ENCODE measurements at places on chromosomes 3 and 15. TPM values are rescaled to one million over a fixed set of nuclear protein-coding genes. Genes with fewer than 3 reads are reported as not detected.
A peak's percentile ranks its signal among the peaks of the same experiment; 100 is the strongest.

GOLGA6D gene
- polyA plus RNA-seq, result 0.25 TPM

ATP2B2 gene
- 7.1 TPM for polyA plus RNA-seq

NCKIPSD gene
- 7.5 TPM for polyA plus RNA-seq

ERICH6 gene
- 0.23 TPM for polyA plus RNA-seq

SLC51B gene
- 2.4 TPM for polyA plus RNA-seq

DNA sequence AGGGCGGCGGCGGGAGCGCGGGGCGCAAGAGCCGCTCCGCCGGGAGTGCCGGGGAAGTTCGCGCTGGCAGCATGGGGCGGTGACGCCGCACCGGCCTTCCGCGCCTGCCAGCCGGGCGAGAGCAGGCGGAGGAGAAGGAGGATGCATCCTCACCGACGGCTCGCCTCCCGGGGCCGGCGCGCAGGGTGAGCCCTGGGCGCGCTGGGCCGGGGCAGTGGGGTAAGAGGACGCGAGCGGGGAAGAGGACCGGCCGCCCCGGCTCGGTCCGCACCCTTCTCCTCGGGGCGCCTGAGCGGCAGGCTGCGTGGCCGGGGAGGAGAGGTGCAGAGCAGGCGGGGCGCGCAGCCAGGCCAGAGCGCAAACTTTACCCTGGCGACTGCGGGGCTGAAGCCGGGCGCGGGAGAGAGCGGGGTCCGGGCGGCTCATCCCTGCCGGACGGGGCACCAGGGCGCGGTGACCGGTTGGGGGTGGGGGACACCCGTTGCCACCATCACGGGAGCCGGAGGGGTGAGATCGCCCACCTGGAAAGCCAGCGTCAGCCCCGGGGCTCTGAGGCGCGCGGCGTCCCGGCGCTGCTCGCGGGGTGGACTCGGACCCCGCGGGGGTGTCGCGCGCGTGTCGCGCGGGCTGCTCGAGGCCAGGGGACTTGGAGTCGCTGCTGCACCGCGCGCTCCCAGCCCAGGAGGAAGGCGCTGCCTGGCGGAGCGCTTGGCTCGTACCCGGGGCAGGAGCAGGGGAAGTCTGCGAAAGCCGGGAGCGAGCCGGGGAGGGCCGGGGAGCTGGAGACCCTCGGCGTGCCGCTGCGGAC lies 542 bp downstream of the GABRA5 start:
- no peak for DNase-seq

DNA sequence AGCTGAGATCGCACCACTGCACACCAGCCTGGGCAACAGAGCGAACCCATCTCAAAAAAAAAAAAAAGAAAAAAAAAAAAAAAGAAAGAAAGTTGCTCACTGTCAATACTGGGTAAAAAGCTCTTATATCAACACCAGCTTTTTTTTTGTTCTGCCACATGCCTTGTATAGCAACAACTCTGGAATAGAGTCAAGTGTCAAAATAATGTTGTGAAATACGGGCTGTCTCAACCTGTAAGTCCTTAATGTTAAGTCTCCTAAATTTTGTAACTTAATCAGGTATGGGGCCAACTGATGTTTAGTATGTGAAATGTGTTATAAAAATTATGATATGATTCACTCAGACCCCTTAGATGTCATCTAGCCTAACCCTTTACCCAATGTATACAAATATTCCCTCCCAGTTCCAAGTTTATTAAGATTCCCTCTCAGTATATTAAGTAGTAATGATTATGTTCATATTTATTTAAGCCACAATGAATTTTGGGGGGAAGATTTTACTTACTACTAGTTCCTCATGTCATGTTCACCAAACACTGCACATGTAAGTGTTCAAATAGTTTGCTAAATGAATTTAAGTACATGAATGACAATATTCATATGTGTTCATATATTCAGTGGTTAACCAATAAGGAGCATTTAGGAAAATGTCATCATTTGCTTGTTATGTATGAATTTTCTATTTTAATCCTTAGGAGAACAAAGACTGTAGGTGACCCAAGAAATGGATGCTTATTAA lies 52.2 kb downstream of the GPR160 start:
- no peak for DNase-seq

GRCh38 chr3:109155828-109156227 lies 19.3 kb downstream of the C3orf85 start:
- no peak for DNase-seq

DNA sequence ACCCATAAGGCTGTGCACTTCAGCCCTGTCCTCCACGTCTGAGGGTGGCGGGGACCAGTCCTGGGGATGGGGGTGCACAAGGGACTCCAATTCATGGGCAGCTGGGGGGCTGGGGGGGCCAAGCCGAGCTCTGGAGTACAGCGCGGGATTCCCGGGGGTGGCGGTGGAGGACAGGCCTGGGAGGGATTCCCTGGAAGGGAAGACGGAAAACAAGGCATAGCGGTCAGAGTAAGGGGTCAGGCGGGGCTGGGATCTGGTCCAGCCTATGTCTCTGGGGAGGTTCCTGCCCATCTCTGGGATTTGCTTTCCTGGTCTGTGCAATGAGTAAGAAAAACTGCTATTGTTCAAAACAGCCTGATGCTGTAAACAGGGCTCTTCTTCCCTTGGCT lies 8.1 kb upstream of the IGDCC3 start:
- peak; percentile 51 for DNase-seq

DNA sequence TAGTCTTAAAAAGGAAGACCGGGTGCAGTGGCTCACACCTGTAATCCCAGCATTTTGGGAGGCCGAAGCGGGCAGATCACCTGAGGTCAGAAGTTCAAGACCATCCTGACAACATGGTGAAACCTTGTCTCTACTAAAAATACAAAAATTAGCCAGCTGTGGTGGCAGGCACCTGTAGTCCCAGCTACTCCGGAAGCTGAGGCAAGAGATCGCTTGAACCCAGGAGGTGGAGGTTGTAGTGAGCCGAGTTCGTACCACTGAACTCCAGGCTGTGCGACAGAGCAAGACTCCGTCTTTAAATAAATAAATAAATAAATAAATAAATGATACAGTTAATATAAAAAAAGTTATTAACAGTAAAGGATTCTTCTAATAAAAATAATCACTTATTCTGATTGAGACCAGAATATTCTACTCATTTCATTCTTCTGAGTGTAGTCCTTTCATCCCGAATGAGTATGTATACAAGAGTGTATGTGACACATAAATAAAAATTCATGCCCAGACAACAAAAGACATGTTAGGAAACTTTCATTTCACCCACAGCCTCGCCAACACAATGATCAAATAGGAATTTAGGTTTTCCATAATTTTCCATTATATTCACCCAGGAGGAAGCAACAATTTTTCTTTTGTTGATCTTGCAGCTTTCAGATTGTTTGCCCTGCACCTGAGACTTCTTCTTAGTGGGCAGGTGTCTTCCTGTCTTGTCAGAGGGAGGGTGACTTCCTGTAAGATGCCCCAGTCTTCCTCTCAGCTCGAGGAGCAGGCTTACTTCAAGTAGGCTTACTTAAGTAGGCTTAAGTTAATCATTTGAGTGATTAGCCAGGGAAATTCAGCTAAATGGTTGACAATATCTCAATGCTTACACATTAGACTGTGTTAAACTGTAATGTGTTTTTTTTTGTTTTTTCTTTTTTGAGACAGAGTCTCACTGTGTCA lies 7.8 kb upstream of the NUP210 start:
- DNase-seq, result no peak

GRCh38 chr15:25170781-25171110 lies 216.0 kb downstream of the SNRPN start:
- no peak for DNase-seq

DNA sequence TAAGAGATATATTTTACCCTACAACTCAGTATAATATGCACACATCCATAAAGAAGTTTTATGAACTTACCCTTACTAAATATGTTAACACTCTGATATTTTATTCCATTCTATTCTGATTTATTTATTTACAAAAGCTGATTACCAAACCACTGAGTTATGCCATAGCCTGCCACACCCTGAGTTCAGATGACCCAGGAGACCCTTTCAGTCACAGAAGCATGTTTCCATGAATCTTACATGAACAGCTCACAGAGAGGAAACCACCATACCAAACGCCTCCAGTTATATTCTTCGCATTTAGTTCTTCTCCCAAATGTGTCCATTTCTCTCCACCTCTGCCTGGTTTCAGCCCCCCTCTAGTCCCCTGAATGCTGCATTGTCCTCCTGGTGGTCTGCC lies 103.5 kb downstream of the SEMA5B start:
- DNase-seq, result no peak

DNA sequence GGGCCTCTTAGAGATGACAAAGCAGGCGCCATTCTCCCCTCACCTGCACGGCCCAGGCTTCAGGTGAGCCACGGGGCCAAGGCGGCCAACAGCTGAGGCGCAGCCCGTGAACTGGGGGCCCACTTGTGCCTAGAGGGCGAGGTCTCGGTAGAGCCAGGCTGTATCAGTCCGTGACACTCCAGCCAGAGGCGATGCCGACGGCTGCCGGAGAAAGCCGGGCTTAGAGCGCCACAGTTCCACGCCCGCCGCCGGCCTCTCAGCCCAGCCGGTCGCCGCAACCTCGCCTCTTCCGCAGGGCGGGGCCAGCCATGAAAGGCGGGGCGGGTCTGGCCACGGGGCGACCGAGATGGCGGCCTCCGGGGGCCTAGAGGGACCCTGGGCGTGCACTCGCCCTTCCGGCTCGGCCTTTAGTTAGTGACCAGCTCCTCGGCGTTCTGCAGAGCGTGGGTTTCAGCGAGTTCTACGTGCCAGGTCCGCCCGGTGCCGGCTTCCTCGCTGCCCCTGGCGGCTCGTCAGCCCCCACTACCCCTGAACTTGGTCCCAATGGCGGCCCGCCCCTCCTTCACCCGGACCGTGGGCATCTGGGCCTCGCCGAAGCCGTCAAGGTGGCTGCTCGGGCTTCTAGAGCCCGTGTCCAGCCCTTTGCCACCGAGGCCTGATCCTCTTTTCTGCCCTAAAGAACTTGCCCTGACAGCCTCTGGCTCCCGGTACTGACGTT lies at the start of gene ZNF621:
TSS of gene ZNF621 (plus strand) at position 393 of the 718 bp plus-strand sequence. CDS start 881 bp downstream, outside the sequence.
- peak; percentile 89 for DNase-seq

GRCh38 chr3:120773932-120774331 lies 31.4 kb downstream of the GTF2E1 start:
- no peak for DNase-seq

- no peak for DNase-seq
These were observed 145.2 kb downstream of the KLF13 start for GRCh38 chr15:31471731-31472430.

DNA sequence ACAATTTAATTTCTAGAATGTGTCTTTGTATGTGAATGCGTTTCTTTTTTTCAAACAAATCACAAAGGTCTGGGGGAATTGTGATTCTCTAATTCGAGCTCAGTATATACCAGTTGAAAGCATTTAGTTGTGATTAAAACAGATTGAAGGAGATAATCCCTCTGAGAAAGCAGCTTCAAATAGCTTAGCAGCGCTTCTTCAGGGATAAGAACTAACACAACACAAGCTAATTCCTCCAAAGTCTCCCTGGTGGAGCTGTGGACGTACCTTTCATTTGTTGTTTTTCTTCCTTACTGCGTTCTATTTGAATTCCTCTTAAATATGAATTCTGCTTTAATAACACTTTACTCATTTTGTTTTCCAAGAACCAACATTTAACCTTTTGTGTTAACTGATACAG lies 286.7 kb downstream of the ROBO2 start:
- no peak for DNase-seq

- DNase-seq, result no peak
These were observed 942.0 kb downstream of the SQOR start for GRCh38 chr15:46576646-46577395.

DNA sequence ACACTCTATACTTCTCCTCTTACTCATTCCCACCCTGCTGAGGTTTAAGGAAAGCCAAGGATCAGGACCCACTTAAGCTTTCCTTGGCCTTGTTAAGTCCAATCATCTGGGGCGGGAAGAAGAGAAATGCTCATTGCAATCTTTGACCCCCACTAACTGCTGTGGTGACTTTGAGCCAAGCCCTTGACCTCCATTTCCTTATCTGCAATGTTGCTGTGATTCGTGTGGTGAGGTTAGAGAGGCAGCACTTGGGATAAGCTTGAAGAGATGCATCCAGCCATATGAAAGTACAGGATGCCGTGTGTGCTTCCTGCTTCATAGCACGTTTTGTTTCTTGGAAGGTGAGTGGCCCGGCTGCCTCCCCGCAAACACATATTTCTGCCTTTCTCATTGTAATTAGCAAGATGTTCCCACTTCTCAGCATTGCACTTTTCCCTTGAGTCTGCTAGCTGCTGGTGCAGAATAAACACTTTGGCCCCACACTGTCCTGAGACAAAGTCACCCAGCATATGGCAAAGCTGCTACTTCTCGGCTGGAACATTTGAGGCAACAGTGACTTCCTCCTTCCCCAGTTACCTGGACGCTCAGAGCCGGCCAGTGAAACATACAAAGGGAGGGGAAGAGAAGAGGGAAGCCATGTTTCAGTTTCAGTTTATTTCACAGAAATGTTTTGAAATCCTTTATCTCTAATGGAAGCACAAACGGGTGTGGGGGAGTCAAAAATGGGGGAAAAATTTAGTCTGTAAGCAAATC lies 10.5 kb upstream of the NUDT16 start:
- DNase-seq, result no peak

- DNase-seq, result no peak
These were observed 75.2 kb downstream of the CHRNA7 start for GRCh38 chr15:32105258-32106241.

DNA sequence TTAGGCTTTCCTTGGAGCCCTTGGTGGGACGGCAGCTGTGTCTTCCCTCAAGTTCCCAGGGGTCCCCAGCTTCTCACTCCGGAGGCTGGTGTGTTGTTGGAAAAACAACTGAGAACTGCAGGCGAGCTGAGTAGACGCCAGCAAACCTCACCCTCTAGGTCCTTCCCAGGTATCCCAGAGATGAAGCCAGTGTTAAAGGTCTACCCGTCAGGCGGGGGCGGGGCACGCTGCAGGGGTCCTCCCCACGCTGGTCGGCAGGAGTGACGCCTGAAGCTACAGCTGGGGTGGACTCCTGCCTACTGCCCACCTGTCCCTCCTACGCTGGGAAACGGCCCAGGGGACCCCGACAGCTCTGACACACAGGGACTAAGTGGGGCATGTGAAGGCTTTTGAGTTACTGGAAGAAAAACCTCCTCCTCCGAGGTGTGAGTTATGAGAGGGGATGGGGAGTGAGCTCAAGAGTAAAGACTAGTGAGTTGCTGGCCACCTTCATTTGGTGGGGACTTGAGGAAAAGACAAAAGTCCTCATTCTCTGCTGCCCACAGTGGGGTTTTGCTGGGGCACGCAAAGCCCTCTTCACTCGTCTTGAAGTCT lies 32.2 kb upstream of the SNRPA1 start:
- no peak for DNase-seq

DNA sequence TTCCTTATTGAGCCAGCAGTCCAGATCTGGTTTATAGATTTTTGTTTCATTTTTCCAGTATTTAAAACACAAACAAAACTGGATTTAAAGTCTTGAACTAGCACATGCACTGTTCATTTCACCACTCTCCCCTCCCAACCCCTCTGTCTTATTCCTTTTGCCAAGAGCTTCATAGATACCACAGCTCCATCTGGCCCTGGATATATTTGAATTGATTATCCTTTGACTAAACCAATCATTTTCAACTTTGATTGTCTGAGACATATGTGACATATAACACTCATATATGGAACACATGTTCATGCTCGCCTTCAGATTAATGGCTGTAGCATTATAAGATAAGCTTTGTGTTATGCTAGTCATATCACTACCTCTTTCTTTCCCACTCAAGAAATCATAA lies 376.6 kb upstream of the NAALADL2 start:
- DNase-seq, result no peak

GRCh38 chr3:192422997-192423342 lies 304.4 kb downstream of the FGF12 start:
- no peak for DNase-seq

All from hindlimb muscle (tissue), 1 donor.